ENCODE measurements at places on chromosomes 11 and 22.
A peak's percentile ranks its signal among the peaks of the same experiment; 100 is the strongest.

- no peak for DNase-seq
These were observed 744.7 kb downstream of the KCNA4 start for GRCh38 chr11:29272019-29272654.

DNA sequence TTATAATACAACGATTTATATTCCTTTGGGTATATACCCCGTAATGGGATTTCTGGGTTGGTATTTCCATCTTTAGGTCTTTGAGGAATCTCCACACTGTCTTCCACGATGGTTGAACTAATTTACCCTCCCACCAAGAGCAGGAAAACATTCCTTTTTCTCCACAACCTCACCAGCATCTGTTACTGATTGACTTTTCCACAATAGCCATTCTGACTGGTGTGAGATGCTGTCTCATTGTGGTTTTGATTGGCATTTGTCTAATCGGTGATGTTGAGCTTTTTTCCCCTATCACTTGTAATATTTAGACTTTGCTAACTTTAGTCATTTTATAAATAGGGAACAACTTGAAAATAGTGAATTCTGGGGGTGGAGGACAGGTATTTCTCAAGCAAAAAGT, 58.1 kb downstream of the PPFIA1 start:
- no peak for DNase-seq

- no peak for DNase-seq
These were observed 31.3 kb upstream of the TCF20 start for GRCh38 chr22:42301742-42302102.

- no peak for DNase-seq
These were observed 17.4 kb downstream of the DRD2 start for GRCh38 chr11:113457784-113458183.

DNA sequence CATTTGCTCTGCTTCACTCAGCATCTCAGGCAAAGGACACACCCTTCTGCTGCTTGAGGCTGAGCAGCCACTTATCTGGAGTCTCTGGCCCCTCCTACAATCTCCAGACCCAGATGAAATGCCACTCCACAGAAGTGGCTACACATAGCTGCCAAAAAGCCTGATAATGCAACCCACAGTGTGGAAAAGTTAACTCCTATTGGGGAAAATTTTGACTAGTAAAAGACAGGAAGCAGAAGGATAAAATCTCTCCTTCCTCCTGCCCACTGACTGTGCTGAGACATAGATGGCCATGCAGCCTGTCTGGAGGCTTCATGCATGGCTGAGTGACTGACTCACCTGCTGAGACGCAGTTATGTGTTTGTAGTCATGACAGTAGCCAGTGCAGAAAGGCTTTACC, 92.3 kb upstream of the TEAD1 start:
- DNase-seq, result no peak

DNA sequence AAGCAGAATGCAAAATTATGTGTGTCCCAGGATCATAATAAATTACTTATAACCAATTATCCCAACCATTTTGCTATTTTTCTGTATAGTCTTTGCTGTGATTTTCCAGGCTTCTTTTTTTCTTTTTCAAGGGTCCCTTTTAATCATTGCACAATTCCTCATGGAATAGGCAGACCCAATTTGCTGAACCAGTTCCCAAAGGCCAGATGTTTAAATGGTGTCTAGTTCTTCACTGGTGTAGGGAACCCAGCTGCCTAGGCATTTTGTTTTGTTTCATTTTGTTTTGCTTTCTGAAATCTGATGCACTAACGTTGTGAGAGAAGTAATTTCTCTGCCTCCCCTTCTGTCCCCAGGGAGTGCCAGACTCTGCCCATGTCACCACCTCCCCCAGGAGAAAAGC, 60.4 kb downstream of the CHST1 start:
- no peak for DNase-seq

DNA sequence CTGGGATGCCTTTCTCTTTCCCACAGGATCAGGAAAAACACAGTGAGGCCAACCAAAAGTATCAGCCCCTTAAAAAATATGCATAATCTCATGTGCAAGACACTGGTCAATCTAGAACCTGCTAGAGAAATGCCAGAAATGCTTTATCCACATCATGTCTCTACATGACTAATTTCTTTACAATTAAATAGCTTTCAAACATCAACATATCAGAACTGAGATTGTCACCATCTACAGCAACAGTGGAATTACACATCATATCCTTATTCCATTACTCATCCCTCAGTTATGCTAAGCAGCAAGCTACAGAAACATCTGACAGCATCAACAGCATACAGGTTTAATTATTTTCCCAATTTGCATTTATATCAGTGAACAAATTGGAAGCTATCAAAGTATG, 78.8 kb downstream of the DDIAS start:
- DNase-seq, result no peak

- DNase-seq, result no peak
These were observed 10.5 kb upstream of the MUC2 start for GRCh38 chr11:1064167-1064566.

DNA sequence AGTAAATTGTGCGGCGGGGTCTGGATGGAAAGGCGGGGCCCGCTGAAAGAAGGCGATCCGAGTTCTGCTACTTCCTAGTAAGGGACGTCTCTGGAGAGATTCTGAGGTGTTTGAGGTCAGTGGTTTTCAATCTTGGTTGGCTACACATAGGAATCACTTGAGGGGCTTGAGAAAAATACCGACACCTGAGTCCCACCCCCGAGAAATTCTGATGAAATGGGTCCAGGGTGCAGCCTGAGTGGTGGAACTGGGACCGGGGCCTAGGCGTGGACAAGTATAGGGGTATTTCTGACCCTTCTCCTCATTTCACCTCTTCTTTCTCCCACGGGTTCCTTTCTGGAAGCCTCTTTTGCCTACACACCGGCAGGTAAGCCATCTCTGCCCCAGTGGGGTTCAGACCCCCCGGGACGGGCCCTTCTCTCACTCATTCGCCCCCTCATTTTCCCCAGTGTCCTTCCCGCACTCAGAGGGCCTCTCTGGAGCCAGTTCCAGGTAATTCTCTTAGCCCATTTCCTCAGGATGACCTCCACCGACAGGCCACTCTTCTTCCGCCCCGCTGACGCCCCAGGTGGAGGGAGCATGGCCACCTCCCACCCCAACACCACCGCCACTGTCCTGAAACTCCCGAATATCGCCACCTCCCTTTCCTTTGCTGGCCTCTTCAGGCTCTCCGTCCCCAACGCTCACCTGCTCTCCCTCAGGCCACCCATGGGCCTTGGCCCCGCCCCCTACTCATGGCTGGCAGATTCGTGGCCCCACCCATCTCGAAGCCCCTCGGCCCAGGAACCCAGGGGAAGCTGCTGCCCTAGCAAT, 11.8 kb downstream of the ROBO3 start:
- DNase-seq, result no peak

GRCh38 chr11:76524919-76525318, 80.1 kb downstream of the EMSY start:
- DNase-seq, result no peak

DNA sequence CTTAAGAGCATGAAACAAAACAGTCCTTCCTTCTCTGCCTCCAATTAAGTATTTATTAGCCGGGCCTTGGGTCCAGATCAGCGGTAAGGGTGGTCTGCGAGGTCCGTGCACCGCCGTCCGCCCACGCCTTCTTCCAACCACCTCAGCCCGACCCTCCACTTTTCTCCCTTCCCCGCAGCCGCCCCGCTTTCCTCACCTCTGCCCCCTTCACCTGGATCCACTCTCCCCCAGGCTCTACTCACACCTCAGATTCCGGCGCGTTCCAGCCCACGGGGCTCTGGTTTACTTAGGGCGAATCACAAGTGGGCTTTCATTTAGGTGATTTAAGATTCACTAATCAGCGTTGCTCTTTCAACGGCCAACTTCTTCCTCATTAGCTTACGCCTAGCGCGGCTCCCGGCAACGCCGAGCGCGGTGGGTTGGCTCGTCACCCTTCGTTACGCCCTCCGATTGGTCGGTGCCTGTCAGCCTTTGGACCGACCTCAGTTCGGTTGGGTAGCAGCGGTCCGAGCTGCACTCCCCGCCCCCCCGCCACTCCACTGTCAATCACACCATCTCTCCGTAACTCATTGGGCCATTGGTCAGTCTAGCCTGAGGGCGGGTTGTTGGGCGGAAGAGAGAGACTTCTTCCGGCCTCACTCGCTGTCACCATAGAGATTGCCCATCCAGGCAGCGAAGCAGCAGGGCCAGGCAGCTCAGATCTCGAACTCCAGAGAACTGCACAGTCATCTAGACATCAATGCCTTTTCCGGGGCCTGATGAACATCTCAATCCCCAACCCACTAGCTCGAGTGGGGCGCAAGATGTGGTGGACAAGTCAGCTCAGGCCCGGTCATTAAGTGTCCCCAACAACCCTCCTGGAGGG, at the start of gene TMEM218:
Gene TMEM218 (minus strand): TSS at position 284 of the 865 bp plus-strand sequence. CDS start 9,385 bp downstream, outside the sequence.
- peak; percentile 99 for DNase-seq

GRCh38 chr11:34643846-34644245, 23.0 kb downstream of the EHF start:
- DNase-seq, result no peak

DNA sequence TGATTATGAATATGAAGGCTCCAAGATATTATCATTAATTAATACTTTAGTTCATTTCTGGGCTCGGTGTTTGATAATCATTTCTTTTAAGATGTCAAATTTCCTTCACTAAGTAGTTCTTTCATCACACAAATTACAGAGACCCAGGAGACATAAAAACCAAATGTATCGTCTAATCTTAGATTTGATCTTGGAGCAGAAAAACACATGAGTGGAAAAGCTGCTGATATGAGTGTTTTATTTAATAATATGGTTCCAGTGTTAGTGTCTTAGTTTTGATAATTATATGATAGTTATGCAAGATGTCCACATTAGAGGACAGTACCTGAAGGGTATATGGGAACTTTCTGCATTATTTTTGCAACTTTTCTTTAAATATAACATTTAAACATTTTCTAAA, 494.5 kb upstream of the RAG2 start:
- no peak for DNase-seq

- no peak for DNase-seq
These were observed 226.0 kb upstream of the C11orf87 start for GRCh38 chr11:109196016-109196415.

- DNase-seq, result peak; percentile 80
These were observed 99.5 kb downstream of the ZNF280B start for GRCh38 chr22:22408731-22409696.

- DNase-seq, result peak; percentile 73
These were observed 59.6 kb upstream of the THY1 start for GRCh38 chr11:119482521-119483011.

DNA sequence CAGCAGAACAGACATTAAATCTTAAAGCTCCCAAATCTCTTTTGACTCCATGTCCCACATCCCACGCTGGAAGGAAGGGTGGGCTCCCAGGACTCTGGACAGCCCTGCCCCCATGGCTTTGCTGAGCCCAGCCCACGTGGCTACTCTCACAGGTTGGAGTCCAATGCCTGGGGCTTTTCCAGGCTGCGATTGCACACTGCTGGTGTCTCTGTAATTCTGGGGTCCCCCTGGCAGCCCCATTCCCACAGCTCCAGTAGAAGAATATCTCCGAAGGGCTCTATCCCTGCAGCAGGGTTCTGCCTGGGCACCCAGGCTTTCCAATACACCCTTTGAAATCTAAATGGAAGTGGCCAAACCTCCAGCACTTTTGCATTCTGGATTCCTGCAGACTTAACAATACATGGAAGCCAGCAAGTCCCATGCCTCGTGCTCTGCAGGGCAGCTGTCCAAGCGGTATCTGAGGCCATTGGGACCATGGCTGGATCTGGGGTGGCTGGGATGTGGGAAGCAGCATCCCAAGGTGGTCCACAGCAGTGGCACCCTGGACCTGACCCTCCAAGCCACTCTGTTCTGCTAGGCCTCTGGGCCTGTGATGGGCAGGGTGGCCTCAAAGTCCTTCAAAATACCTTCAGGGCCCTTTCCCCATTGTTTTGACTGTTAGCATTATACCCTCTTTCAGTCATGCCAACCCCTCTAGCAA, 47.9 kb upstream of the TH start:
- peak; percentile 76 for DNase-seq

- DNase-seq, result no peak
These were observed 3.2 kb downstream of the DGAT2 start for GRCh38 chr11:75771646-75772410.

- DNase-seq, result no peak
These were observed 12.5 kb downstream of the PLET1 start for GRCh38 chr11:112248201-112248600.

- no peak for DNase-seq
These were observed 348.9 kb upstream of the NCAM1 start for GRCh38 chr11:112612250-112612849.

DNA sequence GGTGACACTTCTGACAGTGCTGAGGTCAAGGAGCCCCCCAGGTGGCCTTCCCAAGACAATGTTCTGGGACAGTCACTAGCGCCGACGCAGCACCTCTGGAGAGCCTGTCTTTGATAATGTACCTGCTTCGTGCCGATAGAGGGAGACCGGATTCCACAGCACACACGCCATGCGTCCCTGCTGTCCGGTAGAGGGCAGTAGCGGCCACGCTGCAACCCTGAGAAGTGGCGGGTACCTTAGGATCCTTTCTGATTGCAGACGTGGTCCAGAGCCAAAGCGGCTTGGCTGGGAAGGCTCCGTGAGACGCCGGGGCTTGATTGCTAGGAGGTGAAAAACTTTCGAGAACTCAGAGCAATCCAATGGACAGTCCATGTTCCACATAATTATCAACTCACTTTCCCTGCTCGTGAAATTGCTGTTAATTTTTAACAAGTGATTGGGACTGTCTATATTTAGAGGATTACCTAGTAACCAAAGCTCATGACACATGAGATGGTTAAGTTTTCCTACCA, 11.4 kb upstream of the BARX2 start:
- DNase-seq, result no peak

- no peak for DNase-seq
These were observed 5.7 kb upstream of the INTS4 start for GRCh38 chr11:78000193-78000592.

DNA sequence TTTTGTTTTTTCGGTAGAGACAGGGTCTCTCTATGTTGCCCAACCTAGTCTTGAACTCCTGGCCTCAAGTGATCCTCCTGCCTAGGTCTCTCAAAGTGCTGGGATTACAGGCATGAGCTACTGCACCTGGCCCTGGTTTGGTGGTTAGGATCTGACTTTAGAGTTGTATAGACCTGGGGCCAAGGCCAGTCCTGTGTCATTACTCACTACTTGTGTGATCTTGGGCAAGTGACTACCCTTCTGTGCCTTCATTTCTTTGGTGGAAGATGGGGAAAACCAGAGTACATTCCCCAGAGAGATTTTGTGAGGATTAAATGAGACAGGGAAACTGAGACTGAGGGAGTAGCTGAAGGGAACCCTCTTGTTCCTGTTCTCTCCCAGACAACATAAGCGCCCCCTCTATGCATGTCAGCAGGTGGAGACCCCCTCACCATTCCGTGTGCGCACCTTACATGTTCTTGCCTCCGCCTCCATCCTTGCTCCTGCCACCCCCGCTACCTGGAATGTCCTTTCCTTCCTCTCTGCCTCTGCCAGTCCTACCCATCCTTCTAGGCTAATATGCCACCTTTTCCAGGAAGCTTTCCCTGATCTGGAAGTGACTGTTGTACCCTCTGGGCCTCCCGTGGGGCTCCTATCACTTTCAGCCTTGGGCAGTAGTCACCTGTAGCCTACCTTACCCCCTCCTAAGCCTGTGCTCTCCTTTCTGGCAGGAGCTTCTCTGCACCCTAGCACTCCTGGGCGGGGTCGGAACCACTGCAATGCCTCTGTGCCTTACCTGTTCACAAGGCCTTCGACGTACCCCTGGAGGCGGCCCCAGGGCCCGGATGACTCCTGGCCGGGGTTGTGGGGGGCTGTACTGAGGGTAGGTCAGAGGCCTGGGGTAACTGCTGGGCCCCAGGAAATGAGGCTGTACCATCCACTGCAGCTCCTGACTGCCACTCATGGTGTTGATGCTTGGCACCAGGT, 3.9 kb downstream of the FOSL1 start:
- DNase-seq, result no peak
